DND-41 (cell line): ENCODE measurements at places on chromosomes 6 and 20.

GRCh38 chr6:45174045-45174444 lies 154.1 kb upstream of the RUNX2 start:
- DNase-seq, result no peak

GRCh38 chr6:5764401-5764955 lies 242.2 kb downstream of the NRN1 start:
- DNase-seq, result no peak

DNA sequence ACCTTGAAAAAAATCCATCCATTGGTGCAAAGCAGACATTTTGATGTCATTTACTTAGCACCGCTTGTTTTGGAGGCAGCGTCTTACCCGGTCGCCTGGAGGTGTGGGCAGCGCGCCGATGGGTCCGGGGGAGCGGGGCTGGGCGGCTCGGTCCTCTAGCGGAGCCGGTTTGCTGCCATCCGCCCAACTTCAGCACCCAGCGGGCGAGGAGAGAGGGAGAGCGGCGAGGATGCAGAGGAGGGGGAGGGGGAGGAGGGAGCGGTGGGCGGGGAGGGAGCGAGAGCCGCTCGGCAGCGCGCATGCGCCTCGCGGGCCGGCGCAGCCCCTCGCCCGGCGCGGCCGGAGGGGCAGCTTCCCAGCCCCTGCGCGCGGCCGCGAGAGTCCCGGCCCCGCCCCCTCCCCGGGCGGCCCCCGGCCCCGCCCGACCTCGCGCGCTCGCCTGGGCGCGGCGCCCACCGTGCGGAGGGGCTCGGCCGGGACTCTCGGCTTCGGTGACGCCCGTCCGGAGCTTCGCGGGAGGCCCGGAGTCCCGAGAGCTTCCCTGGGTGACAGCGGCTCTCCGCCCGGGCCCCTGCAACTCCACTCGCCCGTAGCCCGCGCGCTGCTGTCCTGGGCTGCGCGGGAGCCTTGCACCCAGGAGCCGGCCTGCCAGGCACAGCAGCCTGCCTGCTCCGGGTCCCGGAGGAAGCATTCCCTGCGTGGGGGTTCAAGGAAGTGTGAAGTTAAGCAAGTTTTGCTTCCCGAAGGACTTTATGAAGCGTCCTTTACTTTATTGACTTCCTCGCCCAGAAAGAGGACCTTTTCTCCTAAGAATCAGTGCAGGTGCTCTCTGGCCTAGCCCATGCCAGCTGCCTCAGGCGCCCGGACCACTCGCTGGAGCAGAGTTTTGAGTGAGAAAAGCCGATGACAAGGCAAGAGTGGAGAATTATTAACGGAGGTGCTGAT lies at the start of gene RGS17:
TSS of gene RGS17 (minus strand) at position 246 of the 945 bp plus-strand sequence. CDS start 87,264 bp downstream, outside the sequence.
- no peak for DNase-seq

DNA sequence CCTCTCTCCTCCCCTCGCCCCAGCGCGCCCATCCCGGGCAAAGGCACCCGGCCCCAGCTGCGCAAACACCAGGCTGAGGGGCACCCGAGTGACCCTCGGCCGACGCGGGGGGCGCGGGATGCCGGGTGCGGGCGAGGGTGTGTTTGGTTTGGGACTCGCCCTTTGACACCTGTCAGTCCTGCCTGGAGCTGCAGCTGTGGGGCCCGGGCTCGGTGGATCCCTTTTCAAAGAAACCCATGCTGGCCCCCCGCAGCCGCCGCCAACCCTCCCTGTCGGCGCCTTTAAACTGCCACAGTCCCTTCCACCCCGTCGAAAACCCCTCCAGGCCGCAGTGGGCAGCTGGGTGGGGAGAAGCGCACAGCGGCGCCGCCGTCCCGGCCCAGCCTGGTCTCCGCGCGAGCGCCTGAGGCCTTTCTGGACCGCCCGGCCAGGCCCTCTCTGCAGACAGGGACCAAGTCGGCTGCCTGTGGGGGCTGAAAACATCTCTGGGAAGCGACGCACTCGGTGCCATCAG lies 5.5 kb downstream of the FOXQ1 start:
- no peak for DNase-seq

- no peak for DNase-seq
These were observed 74.7 kb downstream of the SOBP start for GRCh38 chr6:107564589-107564951.

GRCh38 chr20:1776681-1777475 lies 118.3 kb upstream of the SIRPA start:
- peak; percentile 89 for DNase-seq

DNA sequence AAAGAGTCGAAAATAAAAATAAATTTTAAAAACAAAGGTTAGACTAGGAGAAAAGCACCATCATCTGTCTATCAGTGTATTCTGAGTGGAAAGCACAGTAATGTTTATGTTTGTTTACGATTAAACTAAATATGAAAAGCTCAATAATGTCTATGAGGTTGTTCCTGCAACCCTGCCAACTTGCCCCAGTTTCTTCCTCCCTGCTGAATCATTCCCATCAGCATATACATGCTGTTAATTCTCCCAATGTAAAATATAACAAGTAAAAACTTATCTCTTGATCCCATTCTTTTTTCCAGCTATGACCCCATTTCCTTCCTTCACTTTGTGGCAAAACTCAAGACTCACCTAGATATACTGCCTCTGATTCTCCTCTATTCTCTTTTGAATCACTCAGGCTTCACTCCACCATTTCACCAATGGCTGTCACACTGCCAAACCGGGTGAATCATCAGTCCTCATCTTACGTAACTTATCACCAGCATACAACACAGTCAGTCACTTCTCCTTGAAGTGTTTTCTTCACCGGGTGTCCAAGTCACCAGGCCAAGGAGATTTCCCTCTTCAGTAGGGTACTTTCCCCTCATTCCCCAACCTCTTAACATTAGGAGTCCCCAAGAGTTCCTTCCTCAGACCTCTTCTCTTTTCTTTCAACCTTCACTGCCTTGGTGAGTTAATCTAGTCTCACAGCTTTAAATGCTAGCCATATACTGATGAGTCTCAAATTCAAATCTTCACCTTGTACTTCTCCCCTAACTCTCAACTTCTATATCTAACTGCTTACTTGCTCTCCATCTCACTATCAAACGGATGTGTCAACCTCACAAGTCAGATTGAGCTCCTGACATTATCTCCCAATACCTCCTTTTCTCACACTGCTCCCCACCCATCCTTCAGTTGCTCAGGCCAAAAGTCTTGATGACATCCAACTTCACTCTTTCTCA lies 6.2 kb downstream of the TMEM242 start:
- DNase-seq, result no peak

- no peak for DNase-seq
These were observed 60.3 kb downstream of the SAMD3 start for GRCh38 chr6:130162421-130162820.

DNA sequence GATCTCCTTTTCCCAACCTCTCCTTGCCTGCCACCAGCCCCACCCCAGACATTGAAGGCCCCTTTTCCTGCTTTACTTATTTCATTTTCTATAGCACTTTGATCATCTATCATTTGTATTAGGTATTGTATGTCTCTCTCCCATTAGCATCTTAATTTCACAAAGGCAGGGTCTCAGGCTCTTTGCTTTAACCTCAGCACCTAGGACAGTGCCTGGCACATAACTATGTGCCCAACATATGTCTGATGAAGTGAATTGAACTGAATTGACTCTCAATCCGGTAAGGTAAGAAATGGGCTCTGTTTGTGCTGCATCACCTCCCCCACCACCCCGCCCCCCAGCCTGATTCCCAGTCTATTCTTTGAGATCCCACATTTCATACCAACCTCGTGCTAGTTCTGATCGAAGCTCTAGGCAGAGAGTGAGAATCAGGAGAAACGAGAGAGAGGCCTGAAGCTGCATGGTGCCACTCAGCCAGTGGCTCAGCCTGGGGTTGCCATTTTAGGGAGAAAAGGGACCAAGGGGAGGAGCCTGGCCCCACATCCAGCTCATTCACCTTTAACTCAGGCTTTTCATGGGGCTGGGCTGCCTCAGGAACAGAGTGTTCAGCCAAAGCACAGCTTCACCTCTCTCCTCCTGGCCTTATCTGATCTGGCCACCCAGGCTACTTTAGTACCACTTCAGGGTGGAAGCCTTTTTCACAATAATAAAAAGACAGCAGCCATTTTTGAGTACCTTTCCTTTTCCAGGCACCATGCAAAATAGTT lies at the start of gene SPINT3:
TSS of gene SPINT3 (minus strand) at position 476 of the 767 bp plus-strand sequence. CDS start at position 462, 14 bp downstream.
- DNase-seq, result no peak

- no peak for DNase-seq
These were observed 28.5 kb downstream of the MYH7B start for GRCh38 chr20:34983995-34984735.

DNA sequence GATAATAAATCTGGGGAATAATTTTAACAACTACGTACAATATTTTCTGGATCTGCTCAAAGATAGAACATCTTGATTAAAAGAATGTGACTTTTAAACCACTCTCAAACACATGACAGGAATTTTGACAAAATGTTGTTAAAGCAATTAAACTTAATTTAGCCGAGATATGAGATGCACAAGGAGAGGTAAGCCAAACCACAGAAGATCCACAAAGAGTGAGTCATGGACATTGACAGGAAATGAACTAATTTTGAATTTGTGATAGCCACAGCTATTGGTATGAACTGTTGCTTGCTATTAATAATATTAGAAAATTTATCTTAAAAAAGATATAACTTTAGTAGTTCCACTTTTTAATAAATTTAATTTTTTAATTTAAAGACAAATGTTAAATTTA lies 27.8 kb upstream of the VGLL2 start:
- no peak for DNase-seq

- no peak for DNase-seq
These were observed 477.0 kb downstream of the HAO1 start for GRCh38 chr20:7463290-7463689.

DNA sequence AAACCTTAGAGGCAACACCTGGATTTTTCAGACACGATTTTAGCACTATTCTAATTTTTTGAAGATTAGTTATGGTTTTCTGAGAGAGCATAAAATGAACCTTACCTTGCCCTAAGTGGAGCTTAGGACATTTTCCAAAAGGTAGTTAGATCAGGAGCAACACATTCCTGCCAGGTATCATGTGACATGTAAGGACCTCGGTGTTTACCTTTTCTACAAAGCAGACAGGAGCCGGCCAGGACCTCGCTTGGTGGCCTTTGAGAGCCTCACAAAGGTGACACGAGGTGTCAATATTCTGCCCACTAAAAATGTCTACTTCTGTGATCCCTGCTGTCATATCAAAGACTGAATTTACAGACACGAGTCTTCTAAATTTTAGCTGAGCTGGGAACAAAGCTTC lies 174.9 kb downstream of the SMOC2 start:
- DNase-seq, result no peak
